ENCODE measurements at places on chromosomes 12 and 14.

DNA sequence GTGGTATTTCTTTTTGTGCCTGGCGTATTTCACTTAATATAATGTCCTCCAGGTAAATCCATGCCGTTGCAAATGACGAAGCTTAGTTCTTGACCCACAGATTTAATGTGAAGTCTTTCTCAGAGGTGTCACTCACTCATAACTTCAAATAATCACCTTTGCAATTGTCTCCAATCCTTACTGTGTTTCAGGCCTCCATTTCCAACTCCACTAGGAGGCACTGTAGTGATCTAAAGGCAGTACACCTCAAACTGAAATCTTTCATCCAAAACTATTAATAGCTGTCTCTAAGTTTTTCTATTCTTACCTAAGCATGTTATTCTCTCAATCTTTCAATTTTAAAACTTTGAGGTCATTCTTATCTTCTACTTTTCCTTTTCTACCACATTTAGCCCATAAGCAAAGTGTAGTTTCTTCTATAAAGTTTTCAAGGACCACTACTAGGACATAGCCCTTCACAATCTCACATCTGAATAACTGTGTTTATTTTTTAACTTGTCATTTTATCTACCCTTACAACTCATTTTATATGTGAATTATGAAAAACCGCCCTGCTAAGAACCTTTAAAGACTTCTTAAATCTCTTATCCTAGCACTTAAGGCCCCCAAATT lies 25.5 kb upstream of the FBXO34 start:
- no peak for DNase-seq

DNA sequence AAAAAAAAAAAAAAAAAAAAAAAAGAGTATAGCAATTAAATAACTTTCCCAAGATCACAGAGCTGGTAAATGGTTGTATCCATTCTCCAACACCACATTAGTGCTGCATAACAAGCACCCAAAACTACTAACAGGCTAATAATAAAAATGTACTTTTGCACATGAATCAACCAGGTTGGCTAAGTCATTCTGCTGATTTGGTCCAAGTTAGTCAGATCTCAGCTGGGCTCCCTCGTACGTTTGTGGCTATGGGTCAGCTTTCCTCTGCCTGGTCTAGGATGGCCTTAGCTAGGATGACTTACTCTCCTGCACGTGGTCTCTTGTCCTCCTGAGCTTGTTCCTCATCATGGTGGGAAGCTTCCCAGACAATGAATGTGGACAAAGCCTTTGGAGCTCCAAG lies 7.9 kb upstream of the PLEKHG6 start:
- DNase-seq: no peak

- DNase-seq: no peak
Measured at GRCh38 chr14:35072226-35072625, 26.2 kb downstream of the FAM177A1 start.

GRCh38 chr12:128755566-128755965 lies 68.2 kb downstream of the SLC15A4 start:
- no peak for DNase-seq

- DNase-seq: peak; percentile 59
Measured at GRCh38 chr12:131194166-131194565, 240.5 kb downstream of the ADGRD1 start.

DNA sequence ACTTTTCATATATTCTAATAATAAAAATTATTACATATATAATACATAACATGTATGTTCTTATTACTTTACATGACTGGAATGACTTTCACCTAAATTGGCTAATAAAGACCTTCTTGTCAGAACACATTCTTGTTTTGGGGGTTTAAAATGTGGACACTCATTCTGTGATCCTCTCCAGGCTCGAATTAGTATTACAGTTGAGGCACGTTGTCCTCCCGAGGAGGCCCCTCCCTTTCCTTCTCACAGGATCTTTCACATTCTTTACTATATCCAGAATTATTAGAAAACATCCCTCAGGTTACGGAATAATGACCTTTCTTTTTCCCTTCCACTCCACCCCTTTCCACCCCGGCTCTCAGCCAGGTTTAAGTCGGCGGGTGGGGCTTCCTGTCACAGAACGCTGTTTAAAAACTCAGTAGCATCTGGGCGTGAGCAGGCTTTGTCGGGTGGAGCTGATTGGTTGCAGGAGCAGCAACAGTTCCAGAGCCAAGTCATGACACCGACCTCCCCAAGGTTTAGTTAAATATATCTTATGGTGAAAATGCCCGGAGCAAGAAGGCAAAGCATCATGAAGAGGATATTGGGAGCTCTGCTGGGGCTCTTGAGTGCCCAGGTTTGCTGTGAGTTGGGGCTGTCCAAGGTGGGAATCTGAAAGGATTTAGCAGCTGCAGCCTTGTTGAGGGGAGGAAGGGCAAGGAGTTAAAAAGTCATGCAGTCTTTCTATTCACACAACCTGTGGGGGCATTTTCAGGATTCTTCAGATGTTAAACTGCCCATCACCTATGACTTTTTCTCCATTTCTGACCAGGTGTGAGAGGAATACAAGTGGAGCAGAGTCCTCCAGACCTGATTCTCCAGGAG lies 396.7 kb upstream of the OR4E1 start:
- no peak for DNase-seq

DNA sequence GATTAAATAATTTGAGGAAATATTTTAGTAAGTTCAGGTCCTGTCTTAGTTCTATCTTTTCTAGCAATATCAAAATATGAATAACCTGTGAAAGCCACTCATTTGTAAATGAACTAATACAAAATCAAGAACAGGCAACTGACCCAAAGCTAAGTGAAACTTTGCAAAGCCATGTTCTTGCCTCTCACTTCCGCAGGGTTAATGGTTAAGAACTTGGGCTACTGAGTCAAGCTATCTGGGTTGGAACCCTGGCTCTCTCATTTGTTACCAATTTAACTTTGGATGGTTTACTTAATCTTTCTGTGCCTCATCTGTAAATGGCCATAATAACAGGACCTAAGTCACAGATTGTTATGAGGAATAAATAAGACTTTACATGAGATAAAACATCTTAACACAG lies 2.8 kb downstream of the KIF21A start:
- no peak for DNase-seq
